Activated T-helper 1 cell treated with Interleukin-2 at 50 U/mL for 16 hours (primary cell): ENCODE measurements at places on chromosomes 1 and 21.

GRCh38 chr1:1122981-1123480, 7.1 kb upstream of the C1orf159 start:
- no peak for DNase-seq

DNA sequence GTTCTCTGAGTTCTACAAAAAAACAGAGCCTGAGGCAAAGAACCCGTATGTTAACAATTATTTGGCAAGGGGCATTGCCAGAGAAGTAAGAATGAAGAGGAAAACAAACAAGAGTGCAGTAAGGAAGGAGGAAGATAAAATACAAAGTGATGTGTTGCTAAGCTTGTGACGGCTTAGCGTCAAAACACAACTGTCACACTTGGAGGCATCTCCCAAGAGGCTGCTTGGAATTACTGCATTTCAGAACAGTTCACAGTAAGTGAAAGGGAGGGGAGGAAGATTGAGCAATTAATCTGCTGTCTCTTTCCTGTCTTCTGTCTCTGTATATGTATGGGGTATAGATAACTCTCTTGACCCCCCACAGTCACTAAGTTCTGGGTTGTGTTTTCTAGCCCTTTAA, 1017.0 kb upstream of the TMPRSS15 start:
- DNase-seq: no peak

DNA sequence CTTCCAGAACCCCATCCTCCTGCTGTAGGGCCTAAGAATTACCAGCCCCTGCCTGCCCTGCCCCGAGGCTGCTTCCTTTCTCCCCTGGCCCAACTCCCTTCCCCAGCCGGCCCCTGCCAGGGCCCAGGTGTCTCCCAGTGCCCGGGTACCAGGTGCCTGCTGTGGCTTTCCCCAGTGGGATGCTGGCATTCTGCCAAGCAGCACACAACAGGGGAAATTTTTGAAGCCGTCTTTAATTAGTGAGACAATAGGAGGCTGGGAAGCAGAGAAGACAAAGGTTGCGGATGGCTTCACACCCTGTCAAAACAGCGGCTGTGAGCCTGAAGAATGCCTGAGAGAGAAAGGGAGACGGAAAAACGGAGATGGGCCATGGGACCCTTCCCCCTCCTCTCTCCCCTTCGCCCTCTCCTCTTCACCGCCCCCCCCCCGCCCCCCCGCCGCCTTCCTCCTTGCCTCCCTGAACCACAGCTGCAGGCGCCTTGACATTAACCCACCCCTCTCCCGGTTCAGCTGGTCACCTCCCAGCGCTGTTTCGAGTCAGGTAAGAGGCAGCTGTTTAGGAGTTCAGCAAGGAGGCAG, 33.6 kb downstream of the LRRN2 start:
- DNase-seq: no peak

- no peak for DNase-seq
Measured at GRCh38 chr1:160761046-160761445, 22.0 kb downstream of the SLAMF7 start.
